Left renal cortex interstitium (tissue), 4 donors: ENCODE measurements at places on chromosomes 1 and 21. TPM values are rescaled to one million over a fixed set of nuclear protein-coding genes. Genes with fewer than 3 reads are reported as not detected.

GRCh38 chr1:226960944-226961765 is 21.1 kb downstream of the COQ8A start:
- DNase-seq, result no peak

GRCh38 chr1:168365719-168366479 is 85.2 kb downstream of the TBX19 start:
- no peak for DNase-seq

GRCh38 chr1:44401256-44402228 is 3.5 kb upstream of the RNF220 start:
- DNase-seq, result no peak

DNA sequence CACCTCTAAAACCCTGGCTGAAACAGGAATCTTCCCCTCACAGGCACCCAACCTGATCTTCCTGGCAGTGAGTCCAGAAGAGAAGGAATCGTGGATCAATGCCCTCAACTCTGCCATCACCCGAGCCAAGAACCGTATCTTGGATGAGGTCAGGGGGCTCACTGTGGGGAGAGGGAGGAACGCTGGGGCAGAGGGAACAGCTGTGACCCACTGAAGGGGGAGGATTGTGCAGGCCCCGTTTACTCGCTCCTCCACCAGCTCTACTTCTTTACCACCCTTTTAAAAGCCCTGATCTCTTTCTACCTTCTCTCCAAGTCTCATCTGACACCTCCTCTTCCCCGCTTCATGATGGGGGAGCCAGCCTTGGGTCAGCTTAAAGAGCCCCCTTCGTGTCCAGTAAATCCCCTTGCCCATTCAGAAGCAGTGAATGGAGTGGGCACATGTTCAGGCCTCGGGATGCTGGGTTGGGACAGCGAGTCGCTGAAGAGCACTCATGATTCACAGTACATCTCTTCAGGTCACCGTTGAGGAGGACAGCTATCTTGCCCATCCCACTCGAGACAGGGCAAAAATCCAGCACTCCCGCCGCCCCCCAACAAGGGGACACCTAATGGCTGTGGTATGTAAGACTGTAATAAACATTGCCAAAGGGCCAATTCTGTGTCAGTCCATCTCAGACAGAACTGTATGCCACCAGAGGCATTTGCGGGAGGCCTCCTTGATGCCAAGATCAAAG is 7.3 kb downstream of the PLEKHO1 start:
- DNase-seq, result no peak

- DNase-seq, result no peak
Measured at GRCh38 chr1:165468253-165468652, 23.3 kb upstream of the RXRG start.

GRCh38 chr21:16534408-16535101 is 804.8 kb downstream of the USP25 start:
- no peak for DNase-seq

GRCh38 chr1:29181413-29182225 is at the start of gene SRSF4:
TSS of gene SRSF4 (minus strand) at chr1:29181900. CDS start at chr1:29181752, 148 bp downstream.
- peak; percentile 87 for DNase-seq

DNA sequence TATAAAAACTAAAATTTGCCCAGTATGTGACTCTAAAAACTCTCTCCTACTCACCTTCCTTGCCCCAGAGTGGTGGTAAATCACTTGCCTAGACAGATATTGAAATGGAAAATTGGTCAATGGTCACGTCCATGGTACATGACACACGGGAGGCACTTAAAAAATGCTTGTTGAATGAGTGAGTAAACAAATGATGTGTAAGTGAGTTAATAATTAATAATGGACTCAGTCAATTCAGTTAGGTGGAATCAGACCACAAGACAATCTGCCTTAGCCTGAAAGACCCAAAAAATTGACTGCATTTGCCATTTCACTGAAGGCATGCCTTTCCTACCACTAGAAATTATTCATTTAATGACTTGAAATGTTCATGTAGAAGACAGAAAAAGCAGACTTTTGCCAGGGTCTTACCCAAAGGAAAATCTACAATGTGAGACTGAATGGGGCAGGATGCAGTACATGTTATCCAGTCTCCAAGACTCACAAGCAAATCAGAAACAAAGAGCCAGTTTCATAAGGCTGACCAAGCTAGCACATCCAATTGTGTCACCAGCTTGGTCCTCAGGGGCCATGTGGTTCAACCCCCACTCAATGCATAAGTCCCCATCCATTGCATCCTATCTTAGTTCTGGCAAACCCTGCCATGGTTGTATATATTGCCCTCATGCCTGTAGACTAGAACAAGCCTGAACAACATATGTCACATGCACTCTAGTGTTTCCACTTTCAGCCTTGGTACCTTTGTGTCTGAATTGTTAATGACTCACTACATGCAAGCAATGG is 73.6 kb downstream of the TBX15 start:
- no peak for DNase-seq

DNA sequence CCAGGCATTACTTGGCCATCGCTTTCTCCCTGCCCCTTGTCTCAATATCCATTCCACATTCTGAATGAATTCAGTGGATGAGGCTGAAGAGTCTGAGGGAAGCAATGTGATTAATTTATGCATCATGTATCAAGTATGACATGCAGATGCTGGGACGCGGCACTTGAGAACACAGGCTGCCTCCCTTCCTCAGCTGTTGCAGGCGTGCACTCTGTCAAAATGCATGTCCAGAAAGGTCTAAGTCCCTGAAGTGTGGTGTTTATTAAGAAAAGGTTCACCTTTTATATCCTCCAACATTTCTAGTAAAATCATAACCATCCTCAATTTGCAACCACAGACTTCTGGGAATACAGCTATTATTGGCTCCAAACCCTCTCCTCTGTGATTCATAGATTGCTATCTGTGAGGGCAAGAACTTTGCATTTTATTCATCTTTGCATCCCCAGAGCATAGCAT is 22.6 kb upstream of the RAB3GAP2 start:
- DNase-seq, result no peak

- DNase-seq, result no peak
Measured at GRCh38 chr21:32728848-32729247, 1.0 kb upstream of the SYNJ1 start.

GRCh38 chr1:13588946-13589796 is 5.5 kb downstream of the PDPN start:
- no peak for DNase-seq

- no peak for DNase-seq
Measured at GRCh38 chr1:221166559-221167318, 287.5 kb downstream of the HLX start.

DNA sequence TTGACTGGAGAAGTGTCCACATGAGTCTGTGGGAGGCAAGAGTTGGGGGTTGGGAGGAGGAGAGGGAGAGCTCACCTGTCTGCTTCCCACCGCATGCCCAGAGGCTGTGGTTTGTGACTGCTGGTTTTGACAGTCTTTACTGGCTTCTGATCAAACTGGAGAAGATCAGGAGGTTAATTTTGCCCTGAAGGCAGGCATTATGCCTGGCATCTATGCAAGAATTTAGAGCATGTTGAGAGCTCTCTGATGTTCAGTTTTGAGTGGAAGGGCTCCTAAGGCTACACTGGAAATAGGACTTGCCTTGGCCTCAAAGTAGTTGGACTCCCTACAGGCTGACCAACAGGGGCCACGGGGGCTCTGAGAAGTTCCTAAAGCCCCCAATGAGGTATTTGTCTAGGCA is 101.6 kb downstream of the TLR5 start:
- no peak for DNase-seq

The HIVEP3 gene
- 4.7 TPM for polyA plus RNA-seq

The RGSL1 gene
- not detected for polyA plus RNA-seq

The AK5 gene
- 2.5 TPM for polyA plus RNA-seq

The SAMSN1 gene
- polyA plus RNA-seq, result 5.3 TPM

The NCAM2 gene
- polyA plus RNA-seq, result 16.9 TPM

The TDRKH gene
- polyA plus RNA-seq, result 8.7 TPM

The C1orf87 gene
- polyA plus RNA-seq, result 0.21 TPM

The PTPRF gene
- 198 TPM for polyA plus RNA-seq
